ENCODE measurements at places on chromosomes 4 and X. TPM values are rescaled to one million over a fixed set of nuclear protein-coding genes. Genes with fewer than 3 reads are reported as not detected.

SMIM10L2A gene
- 0.08 TPM for total RNA-seq

VSIG4 gene
- total RNA-seq, result not detected

ASB12 gene
- total RNA-seq, result not detected

DHRSX gene
- total RNA-seq, result 50.1 TPM

ZNF157 gene
- under 0.01 TPM for total RNA-seq

SPIN2A gene
- 0.52 TPM for total RNA-seq

Data from epithelial cell of alveolus of lung (primary cell).